ENCODE measurements at places on chromosomes 3 and 15.

- DNase-seq = no peak
Observed at GRCh38 chr3:48240000-48240963, 622 bp upstream of the ZNF589 start.

DNA sequence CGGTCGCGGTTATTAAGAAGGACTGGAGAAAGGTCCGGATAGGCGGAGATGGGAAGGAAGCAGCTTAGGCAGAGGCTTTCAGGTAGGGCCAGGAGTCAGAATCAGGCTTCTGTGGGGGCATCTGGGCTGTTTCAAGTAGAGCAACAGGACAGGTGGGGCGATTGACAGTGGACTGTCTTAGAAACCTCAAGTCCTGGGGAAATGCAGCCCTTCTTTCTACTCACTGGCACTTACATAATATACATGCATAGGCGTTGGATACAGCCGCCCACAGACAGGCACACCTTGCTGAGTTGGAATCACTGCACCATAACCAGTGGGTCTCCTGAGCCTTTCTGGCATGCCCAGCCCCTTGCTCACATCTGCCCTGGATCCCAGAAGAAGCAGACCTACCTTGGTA, 730 bp downstream of the MYD88 start:
- no peak for DNase-seq

- DNase-seq = no peak
Observed at GRCh38 chr3:143657391-143657790, 190.9 kb downstream of the SLC9A9 start.

DNA sequence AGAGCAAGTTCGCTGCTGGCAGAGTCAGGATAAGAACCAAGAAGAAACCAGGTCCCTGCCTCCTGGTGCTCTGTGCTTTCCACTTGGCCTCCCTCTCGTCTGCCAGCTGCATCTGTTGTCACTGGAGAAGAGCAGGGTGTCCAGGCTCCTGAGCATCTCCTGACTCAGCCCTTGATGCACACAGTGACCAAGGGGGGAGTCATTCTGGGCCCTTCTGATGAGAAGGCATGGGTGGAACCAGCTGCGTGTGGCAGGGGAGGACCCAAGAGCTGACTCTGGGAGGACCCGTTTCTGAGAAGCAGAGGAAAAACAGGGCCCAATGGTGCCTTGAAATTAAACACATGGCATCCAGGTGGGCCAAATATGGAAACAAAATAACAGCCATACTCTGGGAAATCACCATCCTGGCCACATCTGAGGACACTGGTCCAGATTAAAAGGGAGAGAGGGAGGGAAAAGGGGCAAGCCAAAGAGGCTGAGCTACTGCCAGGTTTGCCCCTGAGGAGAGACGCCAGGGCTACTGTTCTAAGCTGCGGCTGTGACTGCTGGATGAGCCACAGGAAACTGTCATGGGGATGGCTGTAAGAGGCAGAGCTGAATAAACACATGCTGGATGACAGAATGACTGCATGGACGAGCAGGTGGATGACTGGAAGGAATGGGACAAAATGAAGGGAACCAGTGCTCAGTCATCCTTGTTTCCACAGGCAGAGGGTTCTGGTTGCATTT, 58.1 kb upstream of the CA12 start:
- DNase-seq = peak; percentile 21

DNA sequence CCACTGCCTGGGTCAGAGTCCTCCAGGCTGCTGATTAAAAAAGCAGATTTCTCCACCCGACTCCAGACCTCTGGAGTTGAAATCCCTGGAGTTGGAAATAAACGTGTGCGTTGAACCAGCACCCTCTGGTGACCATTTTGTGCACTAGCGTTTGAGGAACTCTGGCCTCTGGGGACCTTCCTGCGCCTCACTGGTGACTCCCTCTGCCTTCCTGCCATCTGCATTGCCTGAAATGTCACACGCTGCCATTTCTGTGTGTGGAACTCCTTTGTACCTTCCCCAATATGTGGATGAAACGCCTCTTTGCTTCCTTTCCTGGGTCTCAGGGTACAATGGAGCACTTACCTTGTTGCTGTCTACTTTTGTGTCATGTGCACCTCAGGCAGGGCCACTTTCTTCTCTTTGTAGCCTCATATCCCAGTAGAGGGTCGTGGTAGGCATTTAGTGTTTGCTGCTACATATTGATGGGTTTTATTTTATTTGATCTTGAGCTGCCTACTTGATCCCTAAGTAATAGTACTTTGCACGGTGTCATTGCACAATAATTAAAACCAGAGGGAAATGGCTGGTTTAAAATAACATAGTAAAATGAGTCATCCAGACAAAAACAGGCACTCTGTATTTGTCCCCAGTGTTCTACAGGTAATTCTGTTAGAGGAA, 56.8 kb downstream of the GPR171 start:
- peak; percentile 66 for DNase-seq

- DNase-seq = no peak
Observed at GRCh38 chr3:127052121-127052561, 69.2 kb downstream of the PLXNA1 start.

GRCh38 chr3:138323971-138324370, 5.7 kb downstream of the NME9 start:
- no peak for DNase-seq

Measured in thymus (tissue), 14 donors.